ENCODE measurements at places on chromosomes 7 and 10.

GRCh38 chr10:43061760-43062159 lies 15.1 kb upstream of the RET start:
- DNase-seq = no peak

DNA sequence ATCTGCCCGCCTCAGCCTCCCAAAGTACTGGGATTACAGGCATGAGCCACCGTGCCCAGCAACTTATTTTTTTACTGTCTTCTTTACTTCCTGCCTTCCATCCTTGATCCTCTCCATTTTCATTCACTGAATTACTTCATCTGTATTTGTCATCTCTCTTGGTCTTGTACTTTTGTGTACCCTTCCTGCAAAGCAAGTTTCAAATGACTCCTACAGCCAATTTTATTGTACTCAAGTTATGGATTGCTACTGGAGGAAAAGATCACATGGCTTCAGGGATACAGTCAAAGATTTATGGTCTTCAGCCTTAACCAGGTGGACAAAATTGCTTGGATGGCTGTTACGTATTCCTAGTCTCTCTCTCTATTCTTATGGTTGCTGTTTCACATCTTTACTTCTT lies 22.6 kb downstream of the SEPTIN7 start:
- no peak for DNase-seq

DNA sequence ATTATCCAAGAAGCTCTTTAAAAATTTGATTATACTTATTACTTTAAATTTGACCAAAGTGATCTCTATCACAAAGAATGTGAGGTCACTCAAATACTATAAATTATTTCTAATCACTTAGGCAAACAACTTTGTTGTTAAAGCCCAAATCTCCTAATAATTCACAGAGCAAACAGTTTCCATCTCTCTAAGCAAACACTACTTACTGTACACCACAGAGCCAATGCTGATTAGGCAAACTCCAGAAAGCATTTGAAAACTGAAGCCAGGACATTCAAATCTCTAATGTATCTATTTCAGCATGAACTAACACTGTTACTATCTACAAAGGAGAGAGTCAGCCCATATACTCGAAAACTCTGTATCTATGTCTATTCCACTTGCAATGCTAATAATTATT lies 107.1 kb downstream of the RNF32 start:
- no peak for DNase-seq

DNA sequence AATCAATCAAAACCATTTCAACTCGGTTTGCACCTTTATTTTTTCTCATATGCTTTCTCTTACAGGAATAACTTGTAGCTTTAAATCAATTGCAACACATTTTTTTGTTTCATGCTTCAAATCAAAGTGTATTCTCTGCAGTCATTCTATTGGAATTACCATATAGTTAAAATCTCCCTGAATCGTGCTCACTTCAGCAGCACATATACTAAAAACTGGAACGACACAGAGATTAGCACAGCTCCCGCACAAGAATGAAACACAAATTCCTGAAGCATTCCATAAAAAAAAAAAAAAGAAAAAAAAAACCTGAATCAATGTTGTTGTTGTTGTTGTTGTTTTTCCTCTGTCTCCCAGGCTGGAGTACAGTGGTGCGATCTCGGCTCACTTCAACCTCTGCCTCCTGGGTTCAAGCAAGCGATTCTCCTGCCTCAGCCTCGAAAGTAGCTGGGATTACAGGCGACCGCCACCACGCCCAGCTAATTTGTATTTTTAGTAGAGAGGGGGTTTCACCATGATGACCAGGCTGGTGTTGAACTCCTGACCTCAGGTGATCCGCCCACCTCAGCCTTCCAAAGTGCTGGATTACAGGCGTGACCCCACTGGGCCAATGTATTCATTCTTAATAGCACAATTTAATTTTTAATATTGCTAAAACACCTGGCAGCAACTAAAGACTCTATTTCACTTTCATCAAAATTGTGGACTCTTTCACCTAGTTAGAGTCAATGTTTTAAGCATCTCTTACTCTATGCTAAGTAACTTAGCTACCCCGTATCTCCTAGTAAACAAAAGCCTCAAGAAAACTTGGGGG lies 26.3 kb downstream of the ANKRD61 start:
- DNase-seq = no peak

- no peak for DNase-seq
Observed at GRCh38 chr10:114930320-114930719, 7.7 kb upstream of the TRUB1 start.

GRCh38 chr10:37535459-37536246 lies 321.8 kb downstream of the ZNF248 start:
- DNase-seq = no peak

DNA sequence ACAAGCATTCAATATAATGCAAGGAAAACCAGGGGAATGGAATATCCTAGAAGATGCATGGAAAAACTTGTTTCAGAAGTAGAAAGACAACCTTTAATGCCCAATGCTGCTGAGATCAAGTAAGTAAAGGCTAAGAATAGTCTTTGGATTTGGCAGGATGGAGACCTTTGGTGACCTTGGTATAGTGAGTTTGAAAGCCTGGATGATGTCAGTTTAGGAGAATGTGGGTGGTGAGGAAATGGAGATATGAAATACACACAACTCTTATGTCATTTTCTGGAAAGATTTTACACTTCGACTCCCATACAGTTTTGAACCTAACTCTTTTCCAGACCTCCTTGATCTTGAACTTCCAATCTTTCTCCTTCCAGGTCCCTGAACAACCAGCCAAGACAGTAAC lies 185.7 kb downstream of the TFEC start:
- no peak for DNase-seq

DNA sequence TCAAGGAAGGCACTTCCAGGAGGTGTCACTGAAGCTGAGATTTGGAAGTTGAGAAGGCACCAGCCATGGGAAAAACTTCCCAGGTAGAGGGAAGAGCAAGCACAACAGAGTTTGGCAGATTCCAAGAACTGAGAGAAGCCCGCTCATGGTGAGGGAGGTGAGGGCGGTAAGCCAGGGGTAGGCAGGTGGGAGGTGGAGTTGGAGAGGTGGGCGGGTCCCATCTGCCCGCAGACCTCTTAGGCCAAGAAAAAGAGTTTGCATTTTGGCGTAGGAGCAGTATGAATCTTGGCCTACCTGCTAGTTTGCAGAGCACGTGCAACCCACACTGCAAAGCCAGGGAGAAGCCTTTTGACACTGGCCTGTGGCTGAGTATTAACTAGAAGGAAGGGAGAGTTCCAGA lies 18.8 kb downstream of the FRMPD2 start:
- no peak for DNase-seq

Data from AML-193 (cell line).